ENCODE measurements at places on chromosomes 13 and 19.

DNA sequence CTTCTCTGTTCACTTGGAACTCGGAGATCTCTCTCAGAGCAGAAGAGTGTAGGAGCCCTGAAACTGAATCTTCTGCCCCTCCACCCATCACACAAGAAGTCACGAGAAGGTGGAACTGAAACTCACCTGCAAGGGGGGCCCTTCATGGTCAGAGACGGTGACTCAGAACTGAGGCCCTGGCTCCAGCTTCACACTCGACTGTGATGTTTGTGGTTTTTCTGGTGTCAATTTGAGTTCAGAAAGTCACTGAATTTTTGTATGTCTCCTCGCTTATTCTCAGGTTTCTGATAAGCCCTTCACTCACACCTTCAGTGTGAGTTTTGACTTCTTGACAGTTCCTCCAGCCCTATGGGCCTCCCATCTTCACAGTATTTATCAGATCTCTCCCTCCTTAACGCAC, 23.1 kb downstream of the SIGLEC5 start:
- no peak for DNase-seq

DNA sequence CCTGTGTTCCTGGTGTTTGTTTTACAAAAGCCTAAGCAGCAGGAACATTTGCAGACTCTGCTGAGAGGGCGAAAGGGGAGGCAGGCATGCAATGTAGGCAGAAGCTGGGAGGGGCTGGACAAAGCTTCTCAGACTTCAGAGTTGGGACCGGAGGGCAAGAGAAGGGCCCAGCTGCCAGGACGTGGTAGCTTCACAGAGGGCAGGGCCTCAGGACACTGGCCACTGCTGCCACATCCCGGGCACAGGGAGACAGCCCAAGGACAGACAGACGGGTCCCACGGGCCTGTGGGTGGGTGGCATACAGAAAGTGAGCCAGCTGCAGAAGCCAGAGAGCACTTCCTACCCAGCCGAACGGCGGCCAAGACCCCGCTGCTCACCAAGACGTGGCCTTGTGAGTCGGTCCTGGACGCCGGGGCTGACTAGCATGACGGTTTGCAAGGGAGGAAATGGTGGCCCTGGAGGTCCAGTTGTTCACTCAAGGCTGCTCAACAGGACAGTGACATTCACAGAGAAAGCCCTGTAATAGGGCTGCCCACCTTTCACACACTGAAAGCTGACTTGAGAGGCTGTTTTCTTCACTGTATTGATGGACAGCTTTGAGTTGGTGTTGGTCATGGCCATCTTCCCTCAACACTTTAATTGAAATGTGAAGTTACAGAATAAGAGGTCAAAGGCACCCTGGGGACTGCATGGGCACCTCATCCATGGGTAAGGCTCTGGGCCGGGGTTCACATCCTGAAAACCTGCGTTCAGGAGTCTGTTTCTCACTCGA, 23.7 kb upstream of the TFDP1 start:
- no peak for DNase-seq

- DNase-seq: no peak
Measured at GRCh38 chr13:46492946-46493345, 60.0 kb upstream of the LRCH1 start.

- DNase-seq: no peak
Measured at GRCh38 chr19:41528106-41528505, 47.9 kb upstream of the CEACAM21 start.

GRCh38 chr13:114102131-114102520, 30.3 kb downstream of the RASA3 start:
- DNase-seq: no peak

GRCh38 chr19:46901701-46902401, 41.1 kb downstream of the ARHGAP35 start:
- no peak for DNase-seq

GRCh38 chr19:29096896-29097295, 116.1 kb downstream of the UQCRFS1 start:
- no peak for DNase-seq

DNA sequence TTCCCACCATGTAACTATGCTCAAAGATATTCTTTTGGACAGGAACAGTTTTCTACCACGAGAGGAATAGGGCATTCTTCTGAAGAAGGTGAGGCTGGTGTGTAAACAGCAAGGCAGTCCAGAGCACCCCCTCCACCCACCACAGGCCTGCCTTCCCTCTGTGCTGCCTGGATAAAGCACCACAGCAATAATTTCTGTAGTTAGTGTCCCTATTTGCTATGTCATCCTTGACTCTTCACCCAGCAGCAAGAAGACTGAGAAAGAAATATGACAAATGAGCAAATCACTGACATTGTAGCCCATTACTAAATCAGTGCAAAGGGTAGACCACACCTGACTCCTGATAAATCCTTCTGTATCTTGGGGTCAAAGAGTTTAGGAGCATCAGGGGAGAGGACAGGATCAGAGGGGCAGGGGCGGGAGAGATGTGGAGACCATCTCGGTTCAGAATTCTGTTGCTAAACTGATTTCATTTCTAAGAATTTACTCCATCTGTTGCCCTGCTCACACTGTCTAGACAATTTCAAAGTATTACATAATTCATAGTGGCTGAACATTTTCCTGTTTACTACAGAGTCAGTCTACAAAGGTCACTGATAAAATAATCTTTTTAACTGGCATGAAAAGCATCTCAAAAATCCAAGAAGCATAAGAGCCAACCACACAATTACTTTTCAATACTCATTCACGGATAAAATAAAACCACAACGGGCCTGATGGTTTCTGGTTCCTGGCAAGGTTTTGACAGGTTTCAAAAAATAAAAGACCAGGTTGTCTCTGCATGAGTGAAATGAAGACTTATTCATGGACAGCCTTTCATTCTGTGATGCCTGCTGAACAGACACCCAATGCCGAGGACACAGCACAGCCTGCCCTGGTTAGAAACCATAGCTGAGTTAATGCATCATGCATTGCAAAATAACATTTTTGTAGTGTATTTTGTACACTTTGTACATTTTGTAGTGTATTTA, 88.4 kb upstream of the IRS2 start:
- DNase-seq: no peak
